Cardiac muscle cell (in vitro differentiated cells and primary cell): ENCODE measurements at places on chromosomes 6 and 20. TPM values are rescaled to one million over a fixed set of nuclear protein-coding genes. Genes with fewer than 3 reads are reported as not detected.

The RIMS4 gene
- 2.0 and 3.6 TPM in 2 replicates for polyA plus RNA-seq

The LINC00237 gene
- polyA plus RNA-seq, result not detected in 2 replicates

The ALDH8A1 gene
- 0.72 and 2.1 TPM in 2 replicates for polyA plus RNA-seq

The HLA-DRA gene
- 2.4 TPM in 1 of 2 replicates, not detected in the other for polyA plus RNA-seq

The PPP1R14C gene
- 190 and 273 TPM in 2 replicates for polyA plus RNA-seq

The ADAM33 gene
- polyA plus RNA-seq, result 0.45 and 0.56 TPM in 2 replicates

- H3K4me3 ChIP-seq, result no peak within 1 kb of the TSS
- DNase-seq, result no peak
- peaks cover 16% of the 10 kb centered on the region for H3K4me1 ChIP-seq
- no peaks in the 10 kb centered on the region for H3K36me3 ChIP-seq
- H3K27ac ChIP-seq, result no peak within 1 kb of the TSS
These were observed at the start of gene RBBP8NL for GRCh38 chr20:62427172-62428001. Gene RBBP8NL, minus strand, starts transcription at chr20:62427539. Its CDS starts 7,892 bp downstream, at chr20:62419647.

DNA sequence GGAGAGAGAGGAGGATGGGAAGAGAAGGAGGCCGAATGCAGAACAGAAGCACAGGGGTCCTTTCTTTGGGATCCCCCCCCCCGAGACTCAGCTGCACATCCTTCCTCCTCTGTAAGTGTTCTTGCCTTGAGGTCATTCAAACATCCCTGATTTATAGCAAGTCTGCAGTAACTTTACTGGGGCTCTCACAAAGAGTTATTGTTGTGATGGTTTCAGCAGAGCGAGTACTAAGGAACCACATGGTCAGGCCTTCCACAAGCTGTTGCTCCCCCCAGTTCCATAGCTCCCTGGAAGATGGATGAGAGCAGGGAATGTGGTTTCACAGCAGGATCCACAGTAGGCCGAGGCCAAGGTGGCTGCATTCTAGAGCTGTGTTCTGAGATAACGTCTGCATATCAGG, 351.4 kb upstream of the CDH4 start:
- H3K27ac ChIP-seq, result no peak overlapping the region
- H3K4me3 ChIP-seq, result no peak overlapping the region
- DNase-seq, result no peak
- H3K27me3 ChIP-seq, result no peaks in the 10 kb centered on the region

DNA sequence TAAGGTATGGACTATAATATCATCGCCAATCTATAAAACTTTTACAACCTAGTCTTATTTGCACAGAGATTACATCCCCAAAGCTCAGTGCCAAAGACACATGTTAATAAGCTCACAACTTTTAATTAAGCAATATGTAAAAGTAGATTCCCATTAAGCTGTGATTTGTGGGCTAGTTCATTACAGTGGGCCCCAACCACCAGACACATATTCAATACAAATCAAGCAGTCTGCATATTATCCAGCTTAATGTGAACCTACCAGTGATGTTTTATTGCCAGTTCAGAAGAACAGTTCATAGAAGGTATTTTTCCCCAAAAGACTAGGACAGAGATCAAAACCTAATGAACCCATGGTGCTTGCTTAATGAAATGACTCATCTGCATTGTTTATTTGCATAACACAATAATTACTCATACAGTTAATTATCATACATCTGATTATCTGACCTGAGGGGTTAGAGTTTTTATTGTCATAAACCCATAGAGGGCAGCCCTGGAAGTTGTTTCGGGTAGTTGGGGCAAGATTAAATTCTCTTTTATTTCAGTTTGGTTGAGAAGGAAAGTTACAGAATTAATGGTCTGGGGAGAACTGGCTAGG, 831.0 kb downstream of the TFAP2A start:
- H3K4me3 ChIP-seq, result no peak overlapping the region
- H3K27ac ChIP-seq, result no peak overlapping the region
- no peaks in the 10 kb centered on the region for H3K27me3 ChIP-seq
- no peaks in the 10 kb centered on the region for H3K4me1 ChIP-seq

- no peak for DNase-seq
- H3K4me3 ChIP-seq, result no peak overlapping the region
- no peak overlapping the region for H3K27ac ChIP-seq
- no peaks in the 10 kb centered on the region for H3K27me3 ChIP-seq
These were observed 85.0 kb downstream of the DTD1 start for GRCh38 chr20:18672834-18673233.

GRCh38 chr20:45933266-45934045, 1.0 kb upstream of the PCIF1 start:
- peak; percentile 79 for DNase-seq
- H3K4me3 ChIP-seq, result peak overlapping the region; percentile 68
- H3K27me3 ChIP-seq, result no peaks in the 10 kb centered on the region
- peaks cover 5% of the 10 kb centered on the region for H3K36me3 ChIP-seq
- H3K4me1 ChIP-seq, result peaks cover 4% of the 10 kb centered on the region
- peak overlapping the region; percentile 99 for H3K27ac ChIP-seq

- H3K4me1 ChIP-seq, result peaks cover 22% of the 10 kb centered on the region
- no peaks in the 10 kb centered on the region for H3K27me3 ChIP-seq
- H3K36me3 ChIP-seq, result no peaks in the 10 kb centered on the region
- no peak for DNase-seq
- H3K4me3 ChIP-seq, result no peak overlapping the region
These were observed 24.4 kb downstream of the MAP1LC3A start for GRCh38 chr20:34582911-34583310.

DNA sequence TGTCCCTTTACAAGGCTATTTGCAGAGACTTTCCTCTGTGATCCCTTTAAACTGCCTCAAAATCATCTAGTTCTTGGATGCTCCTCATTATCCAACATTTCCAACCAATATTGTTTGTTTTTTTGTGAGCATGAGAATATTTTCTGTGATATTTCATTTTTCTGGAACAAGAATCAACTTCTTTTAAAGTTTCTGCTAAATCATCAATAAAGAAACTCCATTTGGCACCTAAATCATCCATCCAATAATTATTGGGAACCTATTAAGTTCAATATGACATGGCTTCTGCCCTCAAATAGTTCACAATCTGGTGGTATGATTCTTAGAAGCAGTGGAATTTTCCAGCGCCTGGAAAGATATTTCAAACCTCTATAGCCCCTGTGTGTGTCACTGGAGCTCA, 207.6 kb downstream of the ISM1 start:
- H3K4me1 ChIP-seq, result peaks cover 14% of the 10 kb centered on the region
- no peak overlapping the region for H3K27ac ChIP-seq
- no peak for DNase-seq
- H3K27me3 ChIP-seq, result no peaks in the 10 kb centered on the region

DNA sequence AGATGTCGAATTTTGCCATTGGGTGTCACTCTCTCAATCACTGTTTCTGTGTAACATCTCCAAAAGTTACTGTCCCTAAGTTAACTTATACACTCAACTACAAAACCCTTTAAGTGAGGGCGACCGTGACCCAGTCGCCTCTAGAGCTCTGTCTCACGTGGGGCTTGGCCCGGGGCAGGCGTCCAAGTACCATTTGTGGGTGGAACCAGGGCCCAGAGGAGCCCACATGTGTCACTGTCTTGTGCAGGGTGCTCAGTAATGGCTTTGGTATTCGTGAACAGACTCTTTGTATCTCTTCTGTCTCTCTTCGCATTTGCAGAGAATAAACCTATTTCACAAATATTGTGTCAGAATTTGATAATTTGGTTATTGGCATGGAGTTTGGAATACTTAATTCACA, 109.9 kb upstream of the THBS2 start:
- no peaks in the 10 kb centered on the region for H3K36me3 ChIP-seq
- H3K4me1 ChIP-seq, result no peaks in the 10 kb centered on the region
- no peaks in the 10 kb centered on the region for H3K27me3 ChIP-seq
- no peak overlapping the region for H3K4me3 ChIP-seq
- DNase-seq, result no peak
- H3K27ac ChIP-seq, result no peak overlapping the region

GRCh38 chr20:48102076-48102787, 317.0 kb upstream of the SULF2 start:
- no peaks in the 10 kb centered on the region for H3K36me3 ChIP-seq
- no peak for DNase-seq
- no peaks in the 10 kb centered on the region for H3K4me1 ChIP-seq
- no peak overlapping the region for H3K4me3 ChIP-seq
- H3K27ac ChIP-seq, result no peak overlapping the region
- no peaks in the 10 kb centered on the region for H3K27me3 ChIP-seq

DNA sequence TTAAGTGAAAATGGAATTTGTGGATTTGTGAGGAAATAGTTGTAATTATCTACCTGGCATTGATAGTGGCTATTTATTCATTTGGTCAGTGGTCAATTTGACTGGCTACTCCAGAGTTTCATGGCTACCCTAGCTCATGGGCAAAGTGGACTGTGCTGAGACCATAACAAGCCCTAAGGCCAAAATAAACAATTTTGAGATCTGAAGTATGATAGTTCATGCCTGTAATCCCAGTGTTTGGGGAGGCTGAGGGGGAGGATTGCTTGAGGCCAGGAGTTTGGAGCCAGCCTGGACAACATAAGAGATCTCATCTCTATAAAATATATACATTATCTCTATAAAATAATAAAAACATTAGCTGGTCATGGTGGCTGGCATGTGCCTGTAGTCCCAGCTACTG, 311.7 kb downstream of the HIVEP2 start:
- H3K27me3 ChIP-seq, result no peaks in the 10 kb centered on the region
- H3K36me3 ChIP-seq, result no peaks in the 10 kb centered on the region
- H3K4me3 ChIP-seq, result no peak overlapping the region
- no peak for DNase-seq
- no peak overlapping the region for H3K27ac ChIP-seq
- H3K4me1 ChIP-seq, result no peaks in the 10 kb centered on the region

DNA sequence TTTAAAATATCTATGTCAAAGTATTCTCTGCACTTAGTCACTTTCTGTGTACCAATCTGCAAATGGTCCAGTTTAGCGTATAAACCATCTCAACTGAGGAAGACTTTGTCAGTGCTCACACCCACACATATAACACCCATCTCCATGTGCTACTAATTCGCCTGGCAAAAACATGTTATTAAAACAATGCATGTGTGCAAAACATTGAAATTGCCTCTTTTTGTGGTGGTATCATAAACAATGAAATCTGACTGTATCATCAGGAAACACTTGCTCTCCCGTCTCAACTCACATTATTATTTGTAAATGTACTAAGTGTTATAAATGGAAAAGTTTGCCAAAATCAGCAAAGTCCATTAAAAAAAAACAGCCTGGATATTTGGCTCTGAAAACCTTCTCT, 105.9 kb upstream of the FOXC1 start:
- no peaks in the 10 kb centered on the region for H3K36me3 ChIP-seq
- H3K4me3 ChIP-seq, result no peak overlapping the region
- no peaks in the 10 kb centered on the region for H3K4me1 ChIP-seq
- H3K27ac ChIP-seq, result no peak overlapping the region
- DNase-seq, result no peak

GRCh38 chr20:21237956-21238799, 65.0 kb upstream of the XRN2 start:
- no peaks in the 10 kb centered on the region for H3K36me3 ChIP-seq
- no peak overlapping the region for H3K27ac ChIP-seq

DNA sequence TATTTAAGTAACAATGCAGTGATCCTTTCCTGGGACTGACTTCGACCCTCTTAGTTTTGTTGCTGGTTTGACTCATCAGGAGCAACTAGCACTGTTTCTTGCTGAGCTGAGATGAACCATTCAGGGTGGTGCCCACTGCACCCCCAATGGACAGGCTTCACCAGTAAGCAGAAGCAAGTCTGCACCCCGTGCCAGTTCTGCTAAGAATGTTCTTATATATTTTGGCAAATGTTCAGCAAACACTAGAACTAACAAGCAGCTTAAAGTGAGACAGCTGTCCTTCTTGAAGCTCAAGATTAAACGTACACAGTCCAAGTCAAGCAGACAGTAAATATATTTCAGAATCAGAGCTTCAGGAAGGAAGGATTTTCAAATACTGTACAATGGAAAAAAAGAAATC, 561.3 kb upstream of the CDH4 start:
- no peaks in the 10 kb centered on the region for H3K27me3 ChIP-seq
- H3K36me3 ChIP-seq, result no peaks in the 10 kb centered on the region
- no peaks in the 10 kb centered on the region for H3K4me1 ChIP-seq
- DNase-seq, result no peak
- H3K27ac ChIP-seq, result no peak overlapping the region

GRCh38 chr20:59016795-59017492, 2.3 kb upstream of the TUBB1 start:
- H3K27me3 ChIP-seq, result no peaks in the 10 kb centered on the region
- peak; percentile 11 for DNase-seq
- H3K36me3 ChIP-seq, result no peaks in the 10 kb centered on the region

DNA sequence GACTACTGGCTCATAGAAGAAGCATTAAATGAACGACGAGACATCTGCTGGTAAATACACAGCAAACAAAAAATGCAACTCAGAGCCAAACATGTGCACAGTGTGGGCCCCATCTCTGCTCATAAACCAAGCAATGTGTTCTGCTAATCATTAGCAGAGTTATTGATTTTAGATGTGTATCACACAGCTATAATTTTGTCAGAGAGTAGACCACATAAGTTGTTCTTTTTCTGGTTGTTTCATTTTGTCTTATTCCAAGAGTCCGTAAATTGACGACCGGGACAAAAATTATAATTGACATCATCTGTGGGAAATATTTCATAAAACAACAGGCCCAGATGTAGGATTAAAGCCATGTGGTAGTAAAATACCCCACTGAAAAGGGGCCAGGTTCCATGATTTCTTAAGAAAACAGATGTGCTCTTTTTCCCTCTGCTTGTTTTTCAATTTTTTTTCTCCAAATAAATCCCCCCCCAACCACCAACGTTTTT, 423.6 kb downstream of the HAO1 start:
- no peaks in the 10 kb centered on the region for H3K4me1 ChIP-seq
- H3K36me3 ChIP-seq, result no peaks in the 10 kb centered on the region
- H3K27ac ChIP-seq, result no peak overlapping the region
- no peak for DNase-seq
- no peaks in the 10 kb centered on the region for H3K27me3 ChIP-seq

DNA sequence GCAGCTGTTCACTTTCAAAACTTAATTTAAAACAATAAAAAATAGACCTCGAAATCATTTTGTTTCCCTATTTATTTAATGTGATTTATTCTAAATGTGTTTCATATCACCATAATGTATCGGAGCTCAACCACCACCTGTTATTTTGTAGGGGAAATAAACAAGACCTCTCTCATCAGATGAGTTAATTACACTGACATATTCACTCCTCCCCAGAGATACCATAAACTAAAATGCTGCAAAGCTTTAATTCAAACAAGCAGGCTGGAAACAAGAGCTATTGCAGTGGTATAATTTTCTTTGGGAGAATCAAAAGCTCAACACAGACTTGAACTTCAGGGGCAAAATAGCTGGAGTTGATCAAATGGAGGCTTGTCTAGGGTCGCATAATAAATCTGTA, 303.5 kb upstream of the TSHZ2 start:
- H3K27ac ChIP-seq, result no peak overlapping the region
- peaks cover 3% of the 10 kb centered on the region for H3K4me1 ChIP-seq
- H3K4me3 ChIP-seq, result no peak overlapping the region
- H3K36me3 ChIP-seq, result no peaks in the 10 kb centered on the region

DNA sequence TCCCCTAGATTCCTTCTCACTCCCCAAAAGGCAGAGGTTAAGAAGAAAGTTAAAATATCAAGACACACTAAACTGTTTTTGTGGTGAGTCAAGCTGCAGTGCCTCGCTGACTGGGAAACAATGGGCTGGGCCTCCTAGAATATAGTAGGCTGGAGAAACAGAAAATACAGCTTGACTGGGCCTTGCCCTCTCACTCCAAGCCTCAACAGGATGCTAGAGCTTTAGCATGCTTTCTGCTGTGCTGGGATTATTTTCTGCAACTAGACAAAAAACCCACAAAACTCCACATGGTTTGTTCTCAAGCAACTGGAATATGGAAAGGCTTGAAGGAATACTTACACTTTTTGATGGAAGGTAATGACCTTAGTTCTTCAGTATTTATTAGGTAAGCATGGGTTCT, 27.9 kb downstream of the FOXO3 start:
- H3K4me1 ChIP-seq, result peaks cover 54% of the 10 kb centered on the region
- H3K27me3 ChIP-seq, result no peaks in the 10 kb centered on the region
- peak overlapping the region; percentile 83 for H3K27ac ChIP-seq
- H3K36me3 ChIP-seq, result no peaks in the 10 kb centered on the region
- DNase-seq, result peak; percentile 68
- no peak overlapping the region for H3K4me3 ChIP-seq
